ENCODE measurements at places on chromosomes 7 and 10.
A peak's percentile ranks its signal among the peaks of the same experiment; 100 is the strongest.

DNA sequence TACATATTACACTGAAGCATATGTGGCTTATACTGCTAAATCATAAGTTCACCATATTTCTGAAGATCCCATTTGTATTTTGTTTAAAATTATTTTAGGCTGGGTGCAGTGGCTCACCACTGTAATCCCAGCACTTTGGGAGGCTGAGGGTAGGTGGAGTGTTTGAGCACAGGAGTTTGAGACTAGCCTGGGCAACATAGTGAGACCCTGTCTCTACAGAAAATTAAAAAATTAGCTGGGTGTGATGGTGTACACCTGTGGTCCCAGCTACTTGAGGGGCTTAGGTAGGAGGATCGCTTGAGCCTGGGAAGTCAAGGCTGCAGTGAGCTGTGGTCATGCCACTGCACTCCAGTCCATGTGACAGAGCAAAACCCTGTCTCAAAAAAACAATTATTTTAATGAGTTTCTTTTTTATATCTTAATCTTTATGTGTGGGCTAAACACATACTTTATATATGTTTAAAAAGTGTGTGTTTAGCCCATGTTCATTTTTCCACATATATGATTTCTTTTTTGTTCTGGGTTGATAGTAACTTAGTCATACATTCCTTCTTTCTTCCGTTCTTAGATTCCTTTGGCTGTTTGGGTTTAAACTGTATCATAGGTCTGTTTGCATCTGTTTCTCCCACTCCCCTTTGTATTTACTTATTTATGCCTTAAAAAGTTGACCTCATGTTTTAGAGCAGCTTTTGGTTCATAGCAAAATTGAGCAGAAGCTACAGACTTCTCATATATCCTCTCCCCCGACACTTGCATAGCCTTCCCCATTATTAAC lies 33.5 kb downstream of the RSBN1L start:
- no peak for DNase-seq

- no peak for DNase-seq
Measured at GRCh38 chr7:8592167-8592566, 158.8 kb downstream of the NXPH1 start.

DNA sequence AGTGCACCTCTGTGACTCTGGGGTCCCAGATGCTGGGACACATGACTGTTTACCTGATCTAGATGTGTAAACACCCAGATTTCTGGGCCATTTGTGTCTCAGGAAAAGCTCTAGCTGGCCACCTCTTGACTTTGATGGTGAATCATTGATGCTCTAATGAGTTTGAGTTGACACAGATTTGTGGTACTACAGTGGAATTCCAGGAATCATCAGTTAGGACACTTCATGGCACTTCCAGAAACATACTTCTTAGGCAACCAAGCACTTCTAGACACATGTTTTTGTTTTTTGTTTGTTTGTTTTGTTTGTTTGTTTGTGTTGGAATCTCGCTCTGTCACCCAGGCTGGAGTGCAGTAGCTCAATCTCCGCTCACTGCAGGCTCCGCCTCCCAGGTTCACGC lies 302.2 kb upstream of the ZMIZ1 start:
- DNase-seq, result no peak

DNA sequence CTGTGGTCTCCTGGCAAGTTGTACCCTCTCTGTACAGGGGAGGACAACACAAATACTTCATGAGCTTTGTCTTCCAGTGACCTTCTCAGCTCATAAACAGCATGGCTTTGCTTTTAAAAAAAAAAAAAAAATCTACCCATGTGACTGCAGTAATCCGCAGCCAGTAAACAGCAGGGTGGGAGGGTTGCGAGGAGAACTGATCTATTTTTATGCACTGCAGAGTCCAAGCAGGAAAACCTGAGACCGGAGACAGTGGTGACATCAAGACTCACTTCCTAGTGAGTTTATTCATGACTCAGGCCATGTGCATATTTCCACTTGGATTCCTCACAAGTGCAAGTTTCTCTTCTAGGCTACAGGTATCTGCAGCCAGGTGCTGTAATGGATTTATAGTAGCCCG lies 127.9 kb downstream of the NRF1 start:
- no peak for DNase-seq

GRCh38 chr7:23607866-23608265 lies 10.7 kb downstream of the CCDC126 start:
- no peak for DNase-seq

- DNase-seq, result no peak
Measured at GRCh38 chr10:126569513-126570244, 100.8 kb downstream of the C10orf90 start.

GRCh38 chr7:13279854-13280435 lies 592.5 kb downstream of the ARL4A start:
- peak; percentile 10 for DNase-seq

- no peak for DNase-seq
Measured at GRCh38 chr7:18257711-18258110, 230.1 kb upstream of the PRPS1L1 start.

DNA sequence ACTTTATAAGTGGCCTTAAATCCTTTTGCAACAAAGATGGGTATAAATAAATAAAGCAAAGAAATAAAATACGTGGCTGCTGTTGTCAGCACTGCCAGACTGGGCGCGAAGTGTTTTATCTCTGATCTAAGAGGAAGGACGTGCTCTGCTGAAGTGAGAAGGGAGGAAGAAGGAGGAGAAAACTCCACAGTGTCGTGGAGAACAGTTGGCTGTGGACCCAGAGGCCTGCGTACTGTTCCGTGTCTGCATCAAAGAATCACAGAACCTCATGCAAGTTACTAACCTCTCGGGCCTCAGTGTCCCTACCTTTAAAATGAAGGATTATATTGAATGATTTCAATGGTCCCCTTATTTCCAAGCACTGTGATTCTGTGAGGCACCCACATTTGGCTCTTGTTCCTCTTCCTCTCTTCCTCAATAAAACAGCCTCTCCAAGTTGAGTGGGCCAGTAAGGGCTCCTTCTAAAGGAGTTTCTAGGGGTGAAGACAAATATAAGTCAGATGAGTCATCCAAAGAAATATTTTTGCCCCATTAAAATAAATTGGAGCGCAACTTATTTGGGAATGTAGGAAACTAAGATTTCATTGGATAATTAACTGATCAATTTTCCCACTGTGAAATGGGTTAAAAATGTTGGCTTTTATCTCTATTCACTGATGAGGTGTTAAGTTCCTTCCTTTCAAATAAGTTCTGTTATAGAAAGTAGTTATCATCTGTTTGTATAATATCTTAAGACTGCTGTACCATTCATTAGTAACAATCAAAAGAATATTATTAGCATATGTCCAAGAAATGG lies 126.9 kb upstream of the EFCAB10 start:
- peak; percentile 15 for DNase-seq

DNA sequence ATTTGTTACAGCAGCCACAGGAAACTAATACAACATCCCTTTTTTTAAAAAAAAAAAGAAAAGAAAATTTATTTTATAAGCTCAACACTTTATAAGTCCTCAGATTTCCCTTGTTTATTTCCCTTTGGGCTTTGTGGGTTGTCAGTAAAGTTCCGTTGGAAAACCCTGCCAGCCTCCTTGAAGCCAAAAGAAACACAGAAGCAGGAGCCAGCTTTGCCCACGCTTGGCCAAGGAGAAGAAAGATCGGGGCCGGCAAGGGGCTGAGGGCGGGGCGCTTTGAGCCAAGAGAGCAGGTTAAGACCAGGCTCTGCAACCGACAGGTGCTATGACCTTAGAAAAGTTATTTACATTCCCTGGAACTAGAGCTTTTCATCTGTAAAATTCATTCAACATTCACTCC lies 72.7 kb downstream of the RGS10 start:
- no peak for DNase-seq

- peak; percentile 17 for DNase-seq
Measured at GRCh38 chr10:124802313-124802675, 675 bp downstream of the ABRAXAS2 start.

DNA sequence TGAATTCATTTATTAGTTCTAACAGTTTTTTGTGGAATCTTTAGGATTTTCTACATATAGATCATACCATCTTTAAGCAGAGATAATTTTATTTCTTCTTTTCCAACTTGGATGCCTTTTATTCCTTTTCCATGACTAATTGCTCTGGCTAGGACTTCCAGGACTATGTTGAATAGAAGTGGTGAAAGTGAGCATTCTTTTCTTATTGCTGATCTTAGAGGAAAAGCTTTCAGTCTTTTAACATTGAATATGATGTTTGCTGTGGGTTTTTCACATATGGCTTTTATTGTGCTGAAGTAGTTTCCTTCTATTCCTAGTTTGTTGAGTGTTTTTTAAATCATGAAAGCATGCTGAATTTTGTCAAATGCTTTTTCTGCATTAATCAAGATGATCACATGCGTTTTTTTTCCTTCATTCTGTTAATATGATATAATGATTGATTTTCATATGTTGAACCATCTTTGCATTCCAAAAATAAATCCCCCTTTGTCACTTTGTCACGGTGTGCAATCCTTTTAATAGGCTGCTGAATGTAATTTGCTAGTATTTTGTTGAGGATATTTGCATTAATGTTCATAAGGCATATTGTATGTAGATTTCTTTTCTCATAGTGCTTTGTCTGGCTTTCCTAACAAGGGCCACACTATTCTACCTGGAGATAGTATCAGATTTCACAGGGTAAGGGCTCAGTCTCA lies 92.9 kb downstream of the ZNF467 start:
- no peak for DNase-seq

GRCh38 chr7:79713276-79713675 lies 259.8 kb upstream of the MAGI2 start:
- no peak for DNase-seq

GRCh38 chr10:89981891-89982290 lies 280.5 kb downstream of the KIF20B start:
- DNase-seq, result no peak

DNA sequence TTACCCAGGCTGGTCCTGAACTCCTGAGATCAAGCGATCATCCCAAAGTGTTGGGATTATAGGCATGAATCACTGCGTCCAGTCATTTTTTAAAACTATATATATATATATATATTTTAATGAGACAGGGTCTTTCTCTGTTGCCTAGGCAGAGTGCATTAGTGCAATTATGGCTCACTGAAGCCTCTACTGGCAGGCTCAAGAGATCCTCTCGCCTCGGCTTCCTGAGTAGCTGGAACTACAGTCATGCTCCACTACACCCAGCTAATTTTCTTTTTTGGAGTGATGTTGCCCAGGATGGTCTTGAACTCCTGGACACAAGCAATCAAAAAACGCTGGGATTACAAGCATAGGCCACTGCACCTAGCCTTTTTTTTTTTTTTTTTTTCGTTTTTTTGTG lies 55.3 kb upstream of the KAT6B start:
- DNase-seq, result no peak

GRCh38 chr7:50359995-50360925 lies 55.7 kb downstream of the IKZF1 start:
- DNase-seq, result peak; percentile 88

GRCh38 chr10:30488316-30488715 lies 54.3 kb downstream of the MAP3K8 start:
- no peak for DNase-seq

GRCh38 chr7:132783824-132784223 lies 207.6 kb upstream of the PLXNA4 start:
- no peak for DNase-seq

GRCh38 chr7:143494622-143495021 lies 16.9 kb downstream of the TAS2R41 start:
- no peak for DNase-seq

GRCh38 chr10:124763267-124763666 lies 19.1 kb upstream of the FAM53B start:
- DNase-seq, result no peak

- DNase-seq, result no peak
Measured at GRCh38 chr10:75352650-75353049, 48.9 kb downstream of the ZNF503 start.

DNA sequence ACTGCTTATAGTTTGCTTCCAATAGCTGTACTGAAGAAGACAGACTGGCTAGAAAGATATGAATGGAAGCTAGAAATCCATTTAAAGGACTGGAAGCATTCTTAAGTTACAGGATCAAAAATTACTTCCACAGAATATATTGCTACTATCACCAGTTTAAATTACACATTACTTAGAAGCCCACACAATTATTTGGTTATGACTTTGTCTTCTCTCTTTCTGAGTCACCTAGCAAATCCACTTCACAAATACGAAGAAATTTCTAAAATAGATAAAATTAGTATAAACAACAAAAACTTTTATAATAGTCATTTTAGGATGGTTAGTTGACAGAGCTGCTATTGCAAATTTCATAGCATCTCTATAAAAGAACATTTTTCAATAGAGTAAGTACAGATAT lies 108.1 kb downstream of the SNX13 start:
- no peak for DNase-seq

DNA sequence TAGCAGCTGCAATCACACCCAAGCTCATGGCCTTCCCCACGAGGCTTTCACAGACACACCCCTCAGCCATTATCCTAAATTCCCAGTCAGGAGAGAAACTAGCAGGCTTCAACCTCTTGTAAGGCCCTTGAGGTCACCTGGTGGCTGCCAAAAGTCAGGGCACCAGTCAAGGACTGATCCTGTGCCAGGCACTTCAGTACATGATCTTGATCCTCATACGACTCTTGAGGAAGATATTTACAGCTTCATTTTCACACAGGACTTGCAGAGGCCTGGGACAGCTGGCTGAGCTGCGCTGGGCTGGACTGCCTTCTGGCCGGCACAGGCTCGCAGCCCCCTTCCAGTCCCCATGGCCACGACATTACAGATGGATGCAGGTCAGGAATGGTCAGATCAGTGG lies 8.8 kb downstream of the PDAP1 start:
- DNase-seq, result no peak

DNA sequence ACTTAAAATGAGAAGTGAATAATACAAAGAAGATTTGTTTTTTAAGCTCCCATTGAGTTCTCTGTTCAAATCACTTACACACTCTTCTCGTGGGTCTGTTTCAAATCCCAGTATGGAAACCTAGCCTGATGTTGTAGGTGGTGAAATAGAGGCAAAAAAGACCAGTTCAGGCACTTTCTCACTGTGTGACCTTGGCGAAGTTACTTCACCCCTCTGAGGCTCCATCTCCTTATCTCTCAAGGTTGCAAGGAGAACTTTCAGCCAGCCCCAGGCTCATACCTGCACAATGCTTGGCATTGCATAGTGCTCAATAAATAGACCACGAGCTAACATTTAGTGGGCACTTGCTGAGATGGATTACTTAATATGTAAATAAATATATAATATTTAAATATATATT lies 90.1 kb downstream of the PRLHR start:
- DNase-seq, result no peak

DNA sequence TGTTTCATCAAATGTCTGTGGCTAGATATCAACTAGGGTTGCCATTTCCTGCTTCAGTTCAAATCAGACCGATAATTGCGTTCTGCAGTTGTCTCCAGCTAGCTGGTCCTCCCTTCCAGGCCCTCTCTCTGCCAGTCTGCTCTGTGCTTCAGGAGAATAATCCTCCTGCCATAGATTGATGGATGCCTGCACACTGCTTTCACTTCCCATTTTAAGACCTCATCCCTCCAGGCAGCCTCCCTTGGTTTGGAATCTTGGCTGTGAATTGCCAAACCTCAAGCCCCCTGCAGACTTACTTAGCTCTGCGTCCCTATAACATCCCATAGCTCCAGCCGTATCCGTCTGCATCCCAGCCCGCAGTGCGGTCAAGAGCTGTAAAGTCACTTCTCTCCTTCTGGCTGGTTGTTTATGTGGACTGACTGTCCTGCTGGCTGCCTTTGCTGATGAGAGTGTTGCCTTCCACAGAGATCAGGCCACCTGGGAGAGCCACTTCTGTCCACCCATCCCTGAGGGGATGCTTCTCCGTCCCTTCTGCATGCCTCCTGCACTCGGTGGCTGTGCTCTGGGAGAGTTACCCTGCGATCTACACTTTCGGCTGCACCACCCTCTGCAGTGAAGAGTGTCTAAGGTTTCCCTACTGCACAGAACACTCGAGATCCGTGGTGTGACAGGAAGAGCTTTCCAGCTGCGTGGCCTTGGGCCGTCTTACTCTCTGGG lies 22.4 kb upstream of the KLF6 start:
- DNase-seq, result peak; percentile 55
